ENCODE measurements at places on chromosomes 3 and 15.
A peak's percentile ranks its signal among the peaks of the same experiment; 100 is the strongest.

DNA sequence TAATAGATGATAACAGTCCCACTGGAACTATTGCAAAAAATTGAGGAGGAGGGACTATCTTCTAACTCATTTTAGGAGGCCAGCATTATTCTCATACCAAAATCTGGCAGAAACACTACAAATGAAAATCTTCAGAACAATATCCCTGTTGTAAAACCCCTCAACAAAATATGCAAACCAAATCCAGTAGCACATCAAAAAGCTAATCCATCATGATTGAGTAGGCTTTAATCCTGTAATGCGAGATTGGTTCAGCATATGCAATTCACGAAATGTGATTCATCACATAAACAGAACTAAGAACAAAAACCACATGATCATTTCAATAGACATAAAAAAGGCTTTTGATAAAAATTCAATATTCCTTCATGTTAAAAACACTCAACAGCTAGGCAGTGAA, 23.9 kb upstream of the PLSCR2 start:
- DNase-seq: no peak

- DNase-seq: peak; percentile 46
These were observed 145.1 kb downstream of the LPP start for GRCh38 chr3:188299068-188299467.

DNA sequence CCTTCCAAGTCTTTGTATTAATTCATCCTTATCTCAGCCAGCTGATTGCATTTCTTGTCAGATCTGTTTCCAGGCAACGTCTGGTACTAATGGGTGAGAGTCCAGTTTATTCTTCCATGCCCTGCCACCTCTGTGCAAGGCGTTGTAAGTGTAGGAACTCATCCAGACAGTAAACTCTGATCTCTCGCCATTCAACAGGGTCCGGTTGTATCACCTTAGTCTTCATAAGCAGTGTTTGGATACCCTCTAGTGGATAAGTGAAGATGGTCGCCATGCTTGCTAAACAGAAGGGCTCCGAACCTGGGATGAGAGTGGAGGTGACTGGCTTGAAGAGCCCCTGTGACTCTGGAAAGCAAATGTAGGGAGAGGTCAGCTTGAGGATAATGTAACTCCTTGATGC, 51.6 kb upstream of the CMTM7 start:
- no peak for DNase-seq

- no peak for DNase-seq
These were observed 105.9 kb downstream of the KCNH8 start for GRCh38 chr3:19254189-19254588.

DNA sequence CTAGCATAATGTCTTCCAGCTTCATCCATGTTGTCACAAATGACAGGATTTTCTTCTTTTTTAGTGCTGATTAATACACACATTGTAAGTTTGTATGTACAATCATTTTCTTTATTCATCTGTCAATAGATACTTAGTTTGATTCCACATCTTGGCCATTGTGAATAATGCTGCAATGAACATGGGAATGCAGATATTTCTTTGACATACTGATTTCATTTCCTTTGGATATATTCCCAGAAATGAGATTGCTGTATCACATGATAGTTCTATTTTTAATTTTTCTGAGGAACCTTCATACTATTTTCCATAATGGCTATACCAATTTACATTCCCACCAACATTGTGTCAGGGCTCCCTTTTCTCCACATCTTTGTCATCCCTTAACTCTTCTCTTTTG, 117.9 kb downstream of the MEIS2 start:
- no peak for DNase-seq

DNA sequence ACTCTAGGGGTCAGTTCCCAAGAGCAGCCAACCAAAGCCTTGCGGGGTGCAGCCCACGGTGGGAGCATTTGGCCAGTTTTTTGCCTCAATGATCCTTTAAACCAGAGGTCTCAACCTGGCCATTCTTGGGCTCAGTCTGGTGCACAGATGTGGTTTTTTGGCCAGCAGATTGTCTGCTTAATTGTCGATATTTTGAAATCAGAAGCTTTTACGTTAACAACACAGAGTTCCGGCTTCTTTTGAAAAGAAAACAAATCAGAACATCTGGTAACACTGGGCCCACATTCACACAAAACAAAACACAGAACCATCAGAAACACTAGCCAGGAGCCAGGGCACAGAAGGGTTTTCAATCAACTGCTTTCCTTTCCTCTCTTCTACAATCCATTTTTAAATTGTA, 127.7 kb downstream of the XXYLT1 start:
- no peak for DNase-seq

GRCh38 chr15:48645558-48646330, at the start of gene FBN1:
FBN1 (minus strand) TSS chr15:48645709; CDS start chr15:48644769, 940 bp downstream.
- no peak for DNase-seq

DNA sequence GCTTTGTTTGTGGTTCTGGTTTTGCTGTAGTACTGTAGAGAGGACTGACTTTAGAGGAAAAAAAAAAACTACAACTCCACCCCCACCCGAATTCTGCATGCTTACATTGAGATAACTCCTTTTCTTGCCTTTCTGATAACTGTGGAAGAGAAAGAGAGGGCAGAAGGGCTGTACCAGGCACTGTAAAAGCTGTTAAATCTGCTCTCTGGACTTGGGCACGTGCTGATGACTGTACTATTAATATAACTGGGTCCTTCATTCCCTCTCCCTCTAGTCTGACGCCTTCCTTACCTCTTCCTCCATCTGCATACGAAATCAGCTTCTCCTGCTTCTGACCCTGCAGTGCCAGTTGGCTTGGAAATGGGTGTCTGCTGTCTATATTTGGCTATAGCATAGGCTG, 15.0 kb downstream of the MAPKBP1 start:
- DNase-seq: no peak

GRCh38 chr3:26625187-26625586, 2.6 kb downstream of the LRRC3B start:
- DNase-seq: no peak

GRCh38 chr3:42119561-42120355, 28.6 kb downstream of the TRAK1 start:
- DNase-seq: no peak

DNA sequence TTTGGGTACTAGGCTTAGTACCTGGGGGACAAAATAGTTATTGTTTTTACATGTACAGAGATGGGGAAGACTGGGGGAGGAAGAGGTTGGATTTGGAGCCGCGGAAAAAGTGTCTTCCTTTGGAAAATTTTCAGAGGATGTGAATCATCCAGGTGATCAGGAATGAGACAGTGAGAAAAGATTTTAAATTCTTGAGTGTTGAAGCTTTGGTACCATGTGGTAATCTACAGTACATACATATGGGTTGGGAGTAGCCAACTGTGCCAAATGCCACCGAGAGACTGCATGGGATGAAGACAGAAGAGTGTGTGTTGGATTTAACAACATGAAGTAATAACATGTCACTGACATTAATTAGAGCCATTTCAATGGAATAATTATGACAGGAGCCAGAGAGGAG, 1238.2 kb downstream of the ROBO1 start:
- no peak for DNase-seq

DNA sequence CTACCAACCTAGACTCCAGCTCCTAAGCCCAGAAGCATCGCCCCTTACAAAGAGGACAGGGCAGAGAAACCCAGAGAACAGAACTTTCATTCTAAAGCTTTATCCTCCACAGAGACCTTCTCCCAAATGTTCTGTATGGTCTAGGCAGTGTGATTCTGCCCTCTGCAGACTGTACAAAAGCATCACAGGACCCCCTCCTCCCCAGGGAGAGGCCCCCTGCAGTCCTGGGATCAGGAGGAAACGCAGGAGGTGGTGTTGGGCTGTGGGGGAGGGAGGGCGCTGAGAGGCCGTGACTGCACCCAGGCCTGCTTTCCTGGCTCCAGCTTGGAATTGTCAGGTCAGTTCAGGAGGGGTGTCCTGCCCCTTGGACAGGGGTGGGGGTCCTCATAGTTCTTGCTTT, 101.3 kb downstream of the DGKG start:
- no peak for DNase-seq

DNA sequence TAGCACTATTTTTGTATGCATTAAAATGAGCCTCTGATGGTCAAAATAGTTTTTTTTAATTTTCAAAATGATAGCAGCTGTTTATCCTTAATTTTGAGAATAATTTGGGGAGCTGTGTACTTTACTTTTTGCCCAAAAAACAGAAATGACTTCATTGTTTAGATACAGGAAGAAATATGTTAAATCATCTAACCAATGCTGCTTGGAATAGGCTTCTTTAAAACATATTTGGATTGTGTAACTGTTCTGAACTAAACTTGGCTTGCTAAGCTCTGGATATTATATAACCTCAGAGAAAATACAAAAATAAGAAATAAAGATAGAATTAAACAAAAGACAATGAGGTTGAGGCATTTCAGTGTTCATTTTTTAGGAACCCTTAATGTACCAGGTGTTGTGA, 119.3 kb downstream of the SERPINI1 start:
- DNase-seq: no peak

DNA sequence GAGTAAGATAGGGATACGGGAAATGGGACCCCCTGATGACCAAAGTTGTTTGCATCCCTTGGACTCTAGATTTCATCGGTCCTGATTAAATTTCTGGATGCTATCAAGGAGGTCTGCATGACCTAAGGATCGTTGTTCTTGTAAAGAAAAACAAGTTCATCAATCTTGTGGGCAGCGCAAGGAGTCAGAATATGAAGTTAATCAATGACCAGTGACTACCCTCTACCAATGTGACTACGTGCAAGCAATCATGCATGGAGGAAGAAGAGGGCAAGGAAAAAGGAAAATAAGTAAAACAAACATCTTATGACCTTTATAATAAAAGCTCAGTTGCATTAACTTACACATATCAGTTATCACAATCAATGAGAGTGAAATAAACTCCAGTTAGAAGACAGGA, 139.7 kb downstream of the RTP4 start:
- DNase-seq: no peak

- DNase-seq: no peak
These were observed 89.2 kb downstream of the RBPMS2 start for GRCh38 chr15:64686130-64686735.

GRCh38 chr15:70299931-70300869, 202.5 kb upstream of the TLE3 start:
- DNase-seq: peak; percentile 47

DNA sequence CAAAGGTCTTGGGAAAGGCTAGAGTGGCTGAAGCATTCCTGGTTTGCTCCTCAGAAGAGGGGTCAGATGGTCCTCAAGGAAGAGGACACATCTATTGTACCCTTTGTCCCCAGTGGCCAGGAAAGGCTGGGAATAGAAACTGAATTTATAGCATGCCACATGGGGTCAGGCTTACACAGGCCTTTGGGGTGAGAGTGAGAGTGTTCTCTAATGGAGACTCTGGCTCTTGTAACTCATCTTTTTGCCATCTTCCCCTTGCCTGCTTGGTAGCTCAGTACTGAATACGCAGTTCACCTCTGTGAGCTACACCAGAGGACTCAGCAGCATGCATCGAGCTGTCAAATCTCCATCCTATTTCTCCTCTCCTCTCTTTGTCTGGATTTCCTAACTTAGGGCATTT, 87.5 kb downstream of the ATP2B2 start:
- no peak for DNase-seq

GRCh38 chr3:128152419-128153155, 694 bp upstream of the EEFSEC start:
- DNase-seq: no peak

DNA sequence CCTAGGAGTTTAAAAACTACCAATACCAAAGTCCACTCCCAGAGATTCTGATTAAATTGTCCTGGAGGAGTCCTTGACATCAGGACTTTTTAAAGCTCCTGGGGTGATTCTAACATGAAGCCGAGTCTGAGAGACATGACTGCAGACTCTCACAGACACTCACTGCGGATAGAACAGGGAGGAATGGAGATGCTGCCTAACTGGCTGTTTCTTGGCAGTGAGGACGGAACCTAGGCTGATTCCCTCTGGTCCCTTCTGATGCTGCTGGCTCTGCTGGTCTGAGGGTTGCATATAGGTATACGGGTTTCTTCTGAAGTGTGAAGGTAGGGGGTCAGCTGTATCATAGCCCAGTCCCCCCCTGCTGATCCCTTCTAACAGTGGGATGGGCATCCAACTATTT, 1.3 kb upstream of the HRG start:
- DNase-seq: no peak

GRCh38 chr3:141242377-141243092, 10.9 kb downstream of the PXYLP1 start:
- DNase-seq: no peak

DNA sequence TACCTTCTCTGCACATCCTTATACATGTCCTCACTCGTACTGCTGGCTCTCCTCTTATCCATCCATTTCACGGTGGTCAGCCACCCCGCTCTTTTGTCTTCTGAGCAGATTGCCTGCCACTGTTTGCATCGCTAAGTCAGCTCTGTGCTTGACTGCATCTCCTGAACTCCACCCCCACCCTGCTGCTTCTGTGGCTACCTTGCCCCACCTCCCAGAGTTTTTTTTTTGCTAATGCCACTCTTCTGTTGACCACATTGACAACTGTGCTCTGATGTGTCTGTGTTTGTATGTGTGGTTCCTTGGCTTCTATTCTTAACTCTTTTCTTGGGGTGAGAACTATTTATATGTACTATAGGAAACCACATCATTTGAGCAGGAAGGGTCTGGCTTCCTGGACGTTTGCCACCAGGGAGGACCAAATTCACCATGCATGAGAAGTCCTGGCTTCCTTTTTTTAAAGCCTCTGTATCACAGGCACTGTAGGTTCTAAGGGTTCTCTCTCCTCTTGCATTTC, 12.8 kb upstream of the MTMR10 start:
- DNase-seq: no peak

All from stimulated activated CD4-positive, alpha-beta T cell treated with anti-CD3 and anti-CD28 coated beads, Interleukin-4, amount 100 ng/mL, for 4 hours (primary cell).